ENCODE measurements at places on chromosomes 7 and 10.

GRCh38 chr10:126576336-126576735 lies 94.2 kb downstream of the C10orf90 start:
- no peak for DNase-seq

GRCh38 chr7:128146052-128146451 lies 95.0 kb upstream of the LEP start:
- DNase-seq = no peak

DNA sequence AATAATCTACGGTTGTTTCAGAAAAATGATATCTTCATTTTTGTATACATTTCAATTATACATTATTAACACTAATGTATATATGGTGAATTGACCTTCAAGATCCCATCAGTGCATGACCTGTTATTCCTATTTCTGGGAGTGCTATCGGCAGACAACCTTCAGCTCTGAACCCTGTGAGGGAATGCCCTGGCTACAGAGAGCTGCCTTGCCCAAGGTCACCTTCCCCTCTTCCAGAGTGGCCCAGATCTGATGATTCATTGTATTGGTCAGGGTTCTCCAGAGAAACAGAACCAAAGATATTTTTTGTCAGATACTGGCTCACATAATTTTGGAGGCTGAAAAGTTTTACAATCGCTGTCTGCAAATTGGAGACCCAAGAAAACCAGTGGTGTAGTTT lies 235.5 kb downstream of the ZNF92 start:
- no peak for DNase-seq

DNA sequence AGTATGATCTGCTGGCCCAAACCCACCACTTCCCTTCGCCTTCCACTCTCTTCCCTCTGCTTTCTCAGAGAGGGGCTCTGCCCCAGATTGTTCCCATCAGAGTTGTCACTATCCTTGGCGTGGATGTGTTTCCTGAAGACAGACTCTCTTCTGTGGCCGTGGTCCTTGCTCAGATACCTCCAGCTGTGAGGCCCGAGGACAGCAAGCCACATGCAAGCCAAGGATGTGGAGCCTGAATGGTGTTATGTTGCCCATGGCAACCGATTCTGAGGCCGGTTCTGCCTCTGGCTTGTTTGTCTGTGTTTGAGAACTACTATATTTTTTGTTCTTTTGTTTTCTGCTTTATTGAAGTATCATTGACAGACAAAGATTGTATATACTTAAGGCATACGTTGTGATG lies 247.4 kb upstream of the PODXL start:
- no peak for DNase-seq

GRCh38 chr7:104961821-104962220 lies 52.2 kb upstream of the KMT2E start:
- DNase-seq = no peak

GRCh38 chr10:30999070-30999712 lies 32.5 kb downstream of the ZNF438 start:
- DNase-seq = no peak

GRCh38 chr10:104435822-104436221 lies 82.2 kb downstream of the CFAP58 start:
- DNase-seq = peak; percentile 29

DNA sequence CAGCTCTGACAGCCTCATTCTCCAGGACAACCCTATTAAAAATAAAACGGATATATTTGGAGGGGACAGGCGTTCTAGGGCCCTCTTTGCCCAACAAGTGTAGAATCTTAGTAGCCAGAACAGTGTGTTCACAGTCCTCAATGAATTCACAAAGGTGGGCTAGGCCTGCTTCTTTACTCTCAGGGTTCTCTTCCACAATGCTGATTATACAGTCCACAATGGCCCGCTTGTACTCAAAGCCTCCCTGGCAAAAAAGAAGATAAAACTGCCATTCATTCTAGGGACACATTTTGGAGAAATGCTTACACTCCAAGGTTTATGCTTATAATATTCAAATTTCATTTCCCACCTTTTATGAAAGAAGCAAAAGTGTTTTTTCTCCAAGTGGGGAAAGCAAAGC lies 62.6 kb downstream of the MEST start:
- DNase-seq = no peak

DNA sequence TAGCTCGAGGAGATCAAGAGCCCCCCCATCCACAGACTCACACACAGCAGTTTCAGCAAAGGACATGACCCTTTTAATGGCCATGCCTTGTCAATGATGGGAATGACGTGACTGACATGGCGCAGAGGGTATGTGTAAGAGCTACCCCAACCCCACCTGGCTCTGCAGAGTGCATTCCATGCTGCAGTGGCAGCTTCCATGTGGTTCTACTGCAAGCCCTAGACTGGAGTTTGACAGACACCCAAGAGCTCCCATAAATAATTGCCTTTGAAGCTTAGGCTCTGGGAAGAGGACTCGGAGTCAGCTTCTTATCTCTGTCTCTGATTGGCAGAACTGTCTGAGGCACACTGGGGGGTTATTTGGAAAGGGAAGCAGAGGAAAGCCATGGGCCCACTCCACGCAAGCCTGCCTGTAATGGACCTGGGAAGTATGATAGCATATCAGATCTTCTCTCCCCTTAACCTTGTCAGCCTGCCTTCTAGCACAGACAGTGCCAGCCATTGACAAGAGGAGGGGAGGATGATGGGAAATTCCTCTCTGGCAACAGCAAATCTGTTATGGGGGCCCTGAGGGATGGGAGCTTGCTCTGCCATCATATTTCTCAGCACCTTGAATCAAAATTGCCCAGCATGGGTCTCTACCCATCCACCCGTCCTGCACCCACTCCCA lies 478.5 kb upstream of the PODXL start:
- DNase-seq = no peak

DNA sequence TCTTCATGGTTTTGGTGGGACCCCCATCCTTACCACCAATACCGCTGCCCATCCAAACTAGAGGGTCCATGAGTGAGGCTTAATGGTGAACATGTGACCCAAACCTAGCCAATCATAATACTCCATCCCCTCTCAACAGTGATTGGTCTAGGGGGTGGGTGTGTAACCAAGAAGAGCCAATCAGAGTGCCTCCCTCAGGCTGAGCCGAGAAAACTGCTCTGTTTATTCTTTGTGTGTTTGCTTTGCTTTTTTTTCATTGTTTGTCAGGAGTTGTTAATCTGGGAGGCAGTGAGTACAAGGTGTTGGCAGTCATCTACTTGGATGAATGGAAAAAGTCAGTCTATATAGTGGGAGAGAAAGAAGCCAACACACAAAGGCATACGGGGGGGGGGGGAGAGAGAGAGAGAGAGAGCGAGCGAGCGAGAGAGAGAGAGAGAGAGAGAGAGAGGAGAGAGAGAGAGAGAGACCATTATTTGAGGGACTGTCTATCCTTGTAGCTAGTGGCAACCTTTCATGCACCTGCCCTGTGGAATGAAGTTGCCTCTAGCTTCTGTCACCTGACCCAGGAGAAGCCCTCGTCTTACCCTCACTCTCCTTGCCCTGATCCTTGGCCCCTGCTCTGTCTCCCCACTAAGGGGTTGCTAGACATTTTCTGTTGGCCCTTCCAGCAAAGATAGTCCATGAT lies 441.7 kb downstream of the TYW1 start:
- DNase-seq = no peak

- no peak for DNase-seq
Measured at GRCh38 chr7:90660100-90660499, 64.0 kb downstream of the CDK14 start.

DNA sequence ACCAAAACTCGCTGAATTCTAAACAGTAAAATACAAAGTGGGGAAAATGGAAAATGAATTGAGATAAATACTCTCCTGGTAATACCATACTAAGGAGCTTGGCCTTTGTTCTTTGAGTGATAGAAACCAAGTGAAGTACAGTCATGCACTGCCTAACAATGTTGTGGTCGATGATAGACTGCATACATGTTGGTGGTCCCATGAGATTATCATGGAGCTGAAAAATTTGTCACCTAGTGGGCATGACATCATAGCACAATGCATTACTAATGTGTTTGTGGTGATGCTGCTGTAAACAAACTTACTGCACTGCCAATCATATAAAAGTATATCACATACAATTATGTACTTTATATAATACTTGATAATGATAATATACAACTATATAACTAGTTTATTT lies 419.1 kb downstream of the ARL4A start:
- DNase-seq = no peak

- no peak for DNase-seq
Measured at GRCh38 chr10:8894148-8894547, 839.7 kb downstream of the GATA3 start.

DNA sequence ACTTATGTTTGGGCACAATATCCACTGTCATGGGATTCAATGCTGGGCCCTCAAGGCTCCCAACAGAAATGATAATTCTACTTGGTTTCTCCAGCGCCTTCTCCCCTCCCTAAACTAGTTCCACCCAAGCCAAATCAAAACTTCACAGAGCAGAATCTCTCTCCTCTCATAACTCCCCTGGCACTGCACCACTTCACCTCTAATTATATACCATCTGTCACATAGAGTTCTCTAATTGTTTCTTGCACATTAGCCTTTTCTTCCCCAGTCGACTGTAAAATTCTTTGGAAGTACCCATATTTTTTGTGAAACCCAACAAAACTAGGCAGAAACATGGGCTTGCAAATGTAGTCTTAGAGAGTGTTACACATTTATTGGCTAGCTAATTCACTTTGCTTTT lies 8.1 kb downstream of the SGMS1 start:
- no peak for DNase-seq

- no peak for DNase-seq
Measured at GRCh38 chr7:142181211-142181610, 69.7 kb downstream of the MGAM2 start.

GRCh38 chr10:6399231-6399741 lies 180.8 kb downstream of the PRKCQ start:
- no peak for DNase-seq

GRCh38 chr10:29268011-29268410 lies 20.9 kb upstream of the LYZL1 start:
- DNase-seq = no peak

GRCh38 chr10:97217299-97217698 lies 31.5 kb upstream of the SLIT1 start:
- no peak for DNase-seq

DNA sequence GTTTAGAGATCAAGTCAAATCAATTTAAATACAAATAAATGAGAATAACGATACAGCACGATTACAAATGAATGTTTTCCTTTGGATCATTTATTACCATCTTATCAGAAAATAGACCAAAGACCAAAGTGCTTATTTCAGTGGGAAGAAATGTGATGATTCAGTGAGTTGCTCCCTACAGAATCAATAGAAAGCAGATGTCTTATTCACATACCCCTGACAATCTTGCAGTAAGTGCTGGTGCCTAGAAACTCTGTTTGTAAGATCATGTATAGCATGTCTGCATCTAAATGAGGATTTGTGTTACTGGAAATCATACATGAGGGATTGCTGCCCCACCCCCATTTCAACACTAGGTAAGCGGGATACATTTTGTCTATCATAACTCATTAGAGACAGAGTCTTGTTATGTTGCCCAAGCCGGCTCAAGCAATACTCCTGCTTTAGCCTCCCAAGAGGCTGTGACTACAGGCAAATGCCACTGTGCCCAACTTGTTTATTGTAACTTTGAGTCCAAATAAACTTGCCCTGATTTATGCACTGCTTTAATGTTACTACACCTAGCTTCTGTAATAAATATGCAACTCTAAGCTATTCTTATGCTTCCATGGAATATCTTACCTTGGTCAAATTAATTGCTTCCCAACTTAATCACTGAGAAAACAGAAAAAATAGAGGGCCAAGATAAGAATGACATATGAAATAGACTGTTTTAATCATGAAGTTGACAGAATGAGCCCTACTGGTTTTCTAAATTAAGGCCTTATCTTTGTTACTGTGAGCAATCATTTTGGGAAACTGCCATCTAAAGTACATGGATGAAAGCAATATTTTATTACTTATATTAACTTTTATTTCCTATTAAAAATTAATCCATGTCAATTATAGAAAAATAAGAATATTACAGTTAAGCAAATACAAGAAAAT lies 82.5 kb downstream of the AHR start:
- no peak for DNase-seq

DNA sequence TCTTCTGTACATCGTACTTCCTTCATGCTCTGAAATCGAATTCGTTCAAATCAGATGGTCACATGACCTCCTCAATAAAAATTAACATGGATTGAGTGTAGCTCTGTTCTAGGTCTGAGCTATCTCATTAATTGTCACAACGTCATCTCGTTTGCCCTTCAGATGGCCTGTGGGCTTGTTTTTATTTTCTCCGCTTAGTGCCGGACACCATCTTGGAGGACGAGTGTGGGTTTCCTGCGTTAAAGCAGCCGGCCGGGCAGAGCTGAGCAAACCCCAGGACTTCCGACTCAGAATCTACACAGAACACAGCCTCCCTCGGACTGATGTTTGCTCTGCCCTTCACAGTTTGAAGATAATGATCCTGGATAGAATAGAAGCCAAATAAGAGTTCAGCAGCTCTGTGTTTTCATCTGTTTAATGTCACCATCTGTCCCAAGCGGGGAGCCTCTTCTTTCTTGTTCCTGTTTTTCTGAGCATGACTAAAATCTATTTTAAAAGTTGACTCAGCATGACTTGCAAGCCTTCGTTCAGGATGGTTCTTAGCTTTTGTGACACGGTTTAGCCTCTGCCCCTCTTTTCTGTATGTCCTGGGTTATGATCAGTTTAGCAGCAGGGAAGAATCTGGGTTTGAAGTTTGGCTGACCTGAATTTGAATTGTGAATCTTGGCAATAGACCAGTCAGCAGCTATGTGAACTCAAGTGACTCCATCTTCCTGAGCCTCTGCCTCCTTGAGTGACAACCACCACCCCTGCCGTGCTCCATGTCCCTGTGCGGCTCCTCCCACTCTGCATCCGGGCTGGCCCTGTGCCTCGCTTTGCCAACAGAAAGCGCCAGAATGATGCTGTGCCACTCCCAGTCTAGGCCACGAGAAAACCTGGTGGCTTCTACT lies 30.6 kb upstream of the GALNTL5 start:
- DNase-seq = no peak

- no peak for DNase-seq
Measured at GRCh38 chr7:32481176-32481575, 9.0 kb downstream of the LSM5 start.

DNA sequence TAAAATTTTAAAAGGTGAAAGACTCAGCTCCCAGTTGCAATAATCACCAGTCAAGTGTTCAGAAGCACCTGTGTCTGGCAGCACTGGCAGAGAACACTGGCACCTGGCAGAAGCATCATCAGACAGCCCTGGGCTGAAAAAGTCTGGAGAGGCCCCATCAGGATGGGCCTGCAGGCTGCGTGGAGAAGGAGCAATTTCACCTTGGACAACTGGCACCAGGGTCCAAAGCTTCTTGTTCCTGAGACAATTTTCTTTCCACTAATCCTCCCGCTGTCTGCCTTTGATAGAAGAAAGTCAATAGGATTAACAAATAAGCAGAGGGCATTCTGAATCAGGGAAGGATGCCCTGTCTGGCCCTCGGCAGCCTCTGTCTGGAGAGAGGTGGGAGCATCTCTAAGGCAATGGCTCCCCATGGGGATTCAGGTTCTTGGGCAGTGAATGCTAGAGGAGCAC lies 6.5 kb downstream of the COBL start:
- DNase-seq = no peak
